ENCODE measurements at places on chromosomes 5 and 9. TPM values are rescaled to one million over a fixed set of nuclear protein-coding genes. Genes with fewer than 3 reads are reported as not detected.

DNA sequence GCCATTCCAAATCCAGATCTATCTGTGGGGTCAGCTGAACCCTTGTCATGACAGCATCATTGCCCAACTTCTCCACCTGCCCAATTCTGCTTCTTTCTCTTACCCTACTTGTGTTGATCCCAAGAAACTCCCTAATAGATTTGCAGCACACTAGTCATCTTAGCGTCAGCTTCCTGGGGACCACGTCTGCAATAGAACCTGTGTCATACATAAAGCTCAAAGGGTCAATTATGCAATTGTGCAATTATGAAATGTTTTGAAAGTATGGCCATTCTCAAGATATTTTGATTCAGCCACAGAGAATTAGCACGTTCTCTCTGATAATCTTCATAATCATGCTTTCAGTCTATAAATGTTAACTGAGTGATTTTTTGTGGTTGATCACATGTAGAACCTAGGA, 87.4 kb upstream of the PAPPA start:
- no peak for DNase-seq

Gene CARTPT
- total RNA-seq = not detected

GRCh38 chr9:102966999-102967398, 28.1 kb upstream of the CYLC2 start:
- no peak for DNase-seq

Gene GABRA1
- total RNA-seq = not detected

GRCh38 chr9:80796632-80797031, 892.7 kb downstream of the TLE1 start:
- DNase-seq = no peak

- DNase-seq = no peak
Observed at GRCh38 chr5:87383216-87383615, 29.5 kb downstream of the CCNH start.

Measured in Peyer's patch (tissue), 4 donors.